Nucleus accumbens (tissue), 56 donors: ENCODE measurements at places on chromosomes 3 and 15.

DNA sequence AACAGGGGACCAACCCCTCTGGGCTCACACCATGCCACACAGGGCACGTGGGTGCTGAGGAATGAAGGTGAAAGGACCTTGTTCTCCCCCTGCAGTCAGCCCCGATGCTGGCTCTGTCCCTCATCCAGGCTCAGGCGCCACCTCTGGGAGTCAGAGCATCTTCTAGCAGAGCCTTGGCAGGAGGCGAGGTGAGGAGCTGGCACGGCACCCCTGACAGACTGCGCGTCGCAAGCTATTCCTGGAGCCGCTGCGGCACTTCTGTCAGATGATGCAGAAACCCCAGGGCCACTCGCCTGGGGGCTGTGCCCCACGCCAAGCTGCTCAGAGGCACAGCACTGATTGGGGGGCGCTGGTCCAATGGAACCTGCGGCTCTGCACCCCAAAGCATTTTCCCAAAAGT is 62.0 kb downstream of the MGLL start:
- DNase-seq, result peak; percentile 7

- DNase-seq, result no peak
These were observed 43.9 kb upstream of the SEC13 start for GRCh38 chr3:10364806-10365205.

GRCh38 chr15:77168616-77169015 is 97.7 kb upstream of the TSPAN3 start:
- no peak for DNase-seq

DNA sequence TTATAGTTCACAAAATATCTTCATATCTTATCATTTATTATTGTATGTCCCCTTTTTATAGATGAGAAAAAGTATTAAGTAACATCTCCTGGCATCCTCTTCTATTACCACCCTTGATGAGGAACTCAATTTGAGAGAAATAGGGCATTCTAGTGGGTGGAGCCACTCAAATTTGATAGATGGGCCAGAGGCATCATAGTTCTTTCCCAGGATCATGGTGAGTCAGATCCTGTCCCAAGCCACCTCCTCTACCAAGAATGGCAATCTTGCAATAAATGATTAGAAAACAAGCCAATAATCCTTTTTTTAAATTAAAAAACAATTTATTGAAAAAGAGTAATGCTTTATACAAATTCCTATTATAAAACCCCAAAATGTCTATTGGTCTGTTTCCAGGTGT is 16.8 kb downstream of the CLDN1 start:
- no peak for DNase-seq

GRCh38 chr15:63186065-63186464 is 3.3 kb upstream of the RAB8B start:
- no peak for DNase-seq

DNA sequence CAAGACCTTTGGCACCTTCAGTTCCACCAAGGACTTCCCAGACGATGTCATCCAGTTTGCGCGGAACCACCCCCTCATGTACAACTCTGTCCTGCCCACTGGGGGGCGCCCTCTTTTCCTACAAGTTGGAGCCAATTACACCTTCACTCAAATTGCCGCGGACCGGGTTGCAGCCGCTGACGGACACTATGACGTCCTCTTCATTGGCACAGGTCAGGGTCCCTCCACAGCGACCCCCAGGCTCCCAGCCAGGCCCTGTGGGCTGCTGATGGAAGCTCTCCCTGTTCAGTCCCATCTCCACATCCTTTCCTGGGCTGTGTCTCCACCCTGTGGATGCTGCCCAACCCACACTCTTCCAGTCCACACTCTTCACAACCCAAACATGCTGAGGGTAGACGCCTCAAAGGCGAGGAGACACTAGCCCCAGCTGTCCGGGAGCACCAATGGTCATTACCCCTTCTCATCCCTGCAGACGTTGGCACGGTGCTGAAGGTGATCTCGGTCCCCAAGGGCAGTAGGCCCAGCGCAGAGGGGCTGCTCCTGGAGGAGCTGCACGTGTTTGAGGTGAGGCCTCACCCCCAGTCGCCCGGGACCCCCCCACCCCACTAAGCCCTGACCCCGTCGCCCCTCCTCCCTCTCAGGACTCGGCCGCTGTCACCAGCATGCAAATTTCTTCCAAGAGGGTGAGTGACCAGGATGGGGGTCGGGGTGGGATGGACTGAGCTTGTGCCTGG is 4.3 kb upstream of the LSMEM2 start:
- DNase-seq, result no peak

DNA sequence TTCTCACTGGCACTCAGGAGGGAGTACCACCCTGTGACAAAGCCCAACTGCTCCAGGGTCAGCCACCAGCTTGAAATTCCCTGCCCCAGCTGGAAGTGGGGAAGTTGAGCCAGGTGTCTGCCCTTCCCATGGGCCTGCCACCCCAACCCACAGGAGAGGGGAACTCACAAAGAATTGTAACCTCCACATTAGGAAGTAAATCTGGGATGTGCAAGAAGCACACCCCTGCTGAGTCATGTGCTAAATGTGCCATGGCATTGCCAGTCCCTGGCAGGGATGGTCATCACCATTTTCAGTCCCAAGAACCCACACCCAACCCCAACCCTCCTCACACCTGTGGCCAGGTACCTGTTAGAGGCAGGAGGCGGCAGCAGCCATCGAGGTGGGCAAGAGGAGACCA is 165.2 kb upstream of the THBS1 start:
- DNase-seq, result no peak

DNA sequence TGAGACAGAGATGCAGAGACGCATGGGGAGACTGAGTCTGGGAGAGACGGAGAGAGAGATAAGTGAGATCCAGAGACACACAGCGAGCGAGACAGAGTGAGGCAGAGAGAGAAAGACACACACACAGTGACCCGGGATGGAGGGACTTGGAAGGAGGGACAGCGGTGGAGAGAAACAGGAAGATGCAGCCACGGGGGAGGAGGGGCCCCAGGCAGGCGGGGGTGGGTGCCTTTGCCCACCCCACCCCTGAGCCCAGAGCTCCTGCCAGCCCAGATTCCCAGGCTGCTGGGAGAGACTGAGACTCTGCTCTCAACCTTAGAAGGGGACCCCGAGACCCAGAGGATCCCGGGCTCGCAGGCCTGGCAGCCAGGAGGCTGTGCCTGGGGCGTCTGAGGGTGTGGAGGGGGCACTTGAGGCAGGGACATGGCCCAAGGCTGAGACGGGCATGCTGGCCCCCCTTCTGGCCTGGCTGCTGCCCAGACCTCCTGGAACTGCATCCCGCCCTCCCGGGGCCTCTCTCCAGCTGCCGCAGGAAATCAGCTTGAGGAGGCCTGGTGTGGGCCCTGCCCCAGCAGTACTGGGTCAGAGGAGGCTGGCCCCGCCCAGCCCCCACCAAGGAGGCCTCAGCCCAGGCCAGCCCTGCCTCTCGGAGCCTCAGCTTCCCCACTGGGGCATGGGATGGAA is 18.1 kb downstream of the H1-8 start:
- DNase-seq, result peak; percentile 31

DNA sequence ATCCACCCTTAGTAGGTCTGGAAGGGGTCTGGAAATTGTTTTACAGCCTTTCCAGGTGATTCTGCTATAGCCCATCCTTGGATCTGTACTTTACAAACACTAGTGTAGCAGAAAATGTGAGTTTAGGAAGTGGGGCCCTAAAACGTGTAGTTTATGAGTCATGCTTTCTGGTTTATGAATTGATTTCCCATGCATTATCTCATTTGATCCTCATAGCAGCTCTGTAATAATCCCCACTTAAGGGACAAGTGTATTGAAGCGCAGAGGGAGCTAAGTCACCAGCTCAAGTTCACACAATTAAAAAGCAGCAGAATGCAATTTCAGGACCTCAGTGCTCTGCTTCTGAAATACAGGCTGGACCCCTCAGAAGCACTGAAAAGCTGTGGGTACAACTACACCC is 22.7 kb upstream of the STARD5 start:
- no peak for DNase-seq

DNA sequence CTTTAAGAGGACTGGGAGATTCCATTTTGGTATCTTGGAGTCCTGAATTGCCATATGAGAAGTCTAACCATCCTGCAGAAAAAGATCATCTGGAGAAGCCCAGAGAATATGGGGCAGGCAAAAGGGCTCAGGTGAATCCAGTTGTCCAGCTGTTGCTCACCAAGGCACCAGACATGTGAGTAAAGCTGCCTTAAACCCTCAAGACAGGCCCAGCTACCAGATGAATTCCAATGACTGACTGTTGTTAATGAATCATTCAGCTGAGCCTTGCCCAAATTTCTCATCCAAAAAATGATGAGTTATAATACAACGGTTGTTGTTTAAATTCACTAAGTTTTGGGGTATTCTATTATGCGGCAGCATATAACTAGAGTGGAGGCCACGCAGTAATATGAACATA is 22.0 kb upstream of the NANOGP8 start:
- DNase-seq, result no peak

DNA sequence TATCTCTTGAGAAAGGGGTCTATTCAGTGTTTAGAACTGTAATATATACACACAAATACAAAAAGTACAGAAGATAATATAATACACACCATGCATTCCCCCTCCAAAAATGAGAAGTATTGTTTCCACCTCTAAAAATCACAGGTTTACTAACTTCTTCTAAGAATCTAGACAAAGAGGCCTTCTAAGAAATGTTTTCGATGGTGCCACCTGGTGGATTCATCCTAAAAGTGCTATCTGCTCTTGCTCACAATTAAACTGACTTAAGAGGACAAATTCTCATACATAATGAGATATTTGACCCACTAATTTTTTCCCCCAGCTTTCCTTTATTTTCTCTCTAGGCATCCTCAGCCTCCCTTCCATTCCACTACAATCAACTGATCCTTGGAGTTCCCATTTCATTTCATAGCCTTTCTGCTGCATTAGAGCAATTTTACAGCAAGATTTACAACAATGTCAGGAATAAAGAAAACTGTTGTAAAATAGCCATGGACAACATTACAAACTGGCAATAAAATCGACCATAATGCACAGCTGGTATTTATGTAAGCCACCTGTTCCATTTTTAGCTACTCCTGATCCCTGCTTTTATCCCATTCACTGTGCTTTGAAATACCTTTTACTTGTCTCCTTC is 124.6 kb downstream of the ARRDC4 start:
- DNase-seq, result no peak

DNA sequence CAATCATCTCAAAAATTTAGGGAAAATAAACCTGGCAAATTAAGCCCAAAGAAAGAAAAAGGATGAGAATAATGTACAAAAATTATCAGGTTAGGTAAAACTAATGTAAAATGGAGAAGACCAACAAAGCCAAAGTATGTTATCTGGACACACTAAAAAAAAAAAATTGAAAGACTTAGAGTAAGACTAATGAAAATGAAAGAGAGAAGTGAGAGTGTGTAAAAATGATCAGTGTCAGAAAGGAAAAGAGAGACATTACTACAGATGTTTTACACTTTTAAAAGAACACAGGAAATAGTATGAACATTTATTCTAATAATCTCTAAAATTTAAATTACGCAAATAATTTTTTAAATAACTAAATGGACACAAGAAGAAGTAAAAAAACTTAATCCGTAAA is 573.3 kb upstream of the NR2F2 start:
- DNase-seq, result no peak

DNA sequence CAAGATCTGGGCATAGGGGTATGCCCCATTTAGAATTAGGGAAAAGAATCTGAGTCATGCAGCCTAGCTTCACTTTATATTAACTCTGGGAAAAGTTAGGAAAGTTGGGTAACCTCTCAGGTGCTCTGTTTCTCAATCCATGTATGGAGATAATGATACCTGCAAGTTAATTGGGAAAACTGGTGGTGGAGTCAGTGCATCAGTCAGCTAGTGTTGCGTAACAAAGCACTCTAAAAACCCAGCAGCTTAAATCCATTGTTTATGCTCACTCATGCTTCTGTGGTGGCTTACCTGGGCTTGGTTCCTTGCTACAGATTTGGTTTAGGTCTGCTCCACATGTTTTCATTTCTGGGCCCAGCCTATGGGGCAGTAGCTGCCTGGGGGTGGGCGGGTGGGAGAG is 91.0 kb downstream of the SMAD3 start:
- no peak for DNase-seq

DNA sequence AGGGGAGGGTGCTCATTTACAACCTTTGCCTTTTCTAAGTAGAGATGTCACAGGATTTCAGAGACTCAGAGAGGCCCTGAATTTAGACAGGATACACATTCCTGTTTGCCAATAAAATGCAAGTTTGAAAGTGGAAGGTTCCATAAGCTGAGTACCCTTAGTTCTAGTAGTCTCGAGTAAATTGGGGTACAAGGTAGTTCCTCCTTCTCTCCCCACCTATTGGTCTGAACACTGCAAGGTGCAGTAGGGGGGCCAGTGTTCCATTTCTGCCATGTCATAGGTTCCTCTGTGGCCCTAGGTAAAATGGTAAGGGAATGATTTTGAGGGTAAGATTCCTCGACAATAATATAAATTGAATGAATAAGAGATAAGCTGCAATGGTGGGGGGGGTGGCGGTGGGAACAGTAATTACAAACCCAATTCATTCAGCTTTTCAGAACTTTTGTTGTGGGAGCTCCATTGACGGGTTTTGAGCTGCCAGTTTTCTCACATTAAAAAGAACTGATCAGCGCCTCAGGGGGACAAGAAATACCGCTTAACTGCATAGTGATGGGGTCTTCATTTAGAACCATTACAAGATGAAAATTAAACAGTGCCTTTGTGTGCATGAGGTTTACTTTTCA is 5.9 kb downstream of the SOX2 start:
- DNase-seq, result no peak

DNA sequence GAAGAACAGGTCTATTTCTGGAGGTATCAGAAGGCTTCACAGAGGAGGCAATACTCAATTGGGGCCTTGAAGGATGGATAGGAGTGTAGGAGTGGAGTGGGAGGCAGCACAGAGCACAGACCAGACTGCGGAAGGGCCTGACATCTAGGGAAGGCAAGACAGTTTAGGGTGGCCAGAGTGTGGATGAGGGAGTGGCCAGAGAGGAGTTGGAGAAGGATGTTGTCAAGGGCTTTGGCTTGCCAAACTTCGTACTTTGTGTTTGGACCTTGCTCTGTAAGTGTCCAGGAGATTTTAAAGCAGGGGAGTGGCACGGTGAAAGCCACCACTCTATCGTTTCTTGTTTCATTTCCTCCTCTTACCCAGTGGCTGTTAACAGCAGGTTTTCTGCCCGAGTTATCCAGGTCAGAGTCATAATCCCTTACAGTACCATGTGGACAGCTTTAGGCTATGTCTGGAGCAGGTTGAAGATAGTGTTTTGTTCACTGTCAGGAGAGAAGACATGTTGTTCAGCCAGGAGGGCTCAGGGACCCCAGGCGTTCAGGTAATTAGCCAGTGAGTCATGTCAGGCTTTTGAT is 12.3 kb downstream of the SMAD3 start:
- DNase-seq, result no peak

DNA sequence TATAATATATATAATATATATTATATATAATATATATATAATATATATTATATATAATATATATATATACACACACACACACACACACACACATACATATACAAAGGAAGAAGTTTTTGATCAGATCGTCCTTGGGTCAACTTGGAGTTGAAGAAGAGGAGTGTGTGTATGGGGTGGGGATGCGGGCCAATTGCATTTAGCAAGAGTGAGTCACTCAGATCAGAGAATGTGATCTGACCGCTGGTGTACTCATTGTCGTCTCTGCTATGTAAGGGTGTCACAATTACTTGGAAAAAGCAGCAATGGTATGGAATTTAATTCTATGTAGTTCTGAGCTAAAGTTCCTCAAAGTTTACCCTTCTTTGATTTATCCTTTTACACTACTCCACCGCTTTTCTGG is 4.6 kb upstream of the VGLL3 start:
- no peak for DNase-seq
